Effector CD4-positive, alpha-beta T cell (primary cell): ENCODE measurements at places on chromosomes 2 and 18.

- DNase-seq, result no peak
Observed at GRCh38 chr2:78721355-78722033, 304.0 kb upstream of the REG3G start.

DNA sequence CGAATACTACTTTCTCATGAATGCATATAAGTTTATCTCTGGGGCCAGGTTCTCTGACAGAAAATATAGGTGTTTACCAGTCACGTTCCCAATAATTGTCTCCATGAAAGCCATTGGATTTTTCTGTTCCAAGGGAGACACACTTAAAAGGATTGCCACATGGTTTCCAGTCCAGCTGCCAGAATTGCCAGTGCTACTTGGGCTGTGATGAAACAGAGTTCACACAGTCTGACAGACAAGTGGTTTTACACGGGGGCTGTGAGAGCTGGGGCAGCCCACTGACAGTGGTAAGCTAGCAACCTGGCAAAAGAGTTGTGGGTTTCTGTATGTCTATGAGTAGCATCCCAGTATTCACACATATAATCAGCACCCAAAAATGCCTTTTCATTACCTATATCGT lies 27.7 kb upstream of the ATRAID start:
- no peak for DNase-seq

DNA sequence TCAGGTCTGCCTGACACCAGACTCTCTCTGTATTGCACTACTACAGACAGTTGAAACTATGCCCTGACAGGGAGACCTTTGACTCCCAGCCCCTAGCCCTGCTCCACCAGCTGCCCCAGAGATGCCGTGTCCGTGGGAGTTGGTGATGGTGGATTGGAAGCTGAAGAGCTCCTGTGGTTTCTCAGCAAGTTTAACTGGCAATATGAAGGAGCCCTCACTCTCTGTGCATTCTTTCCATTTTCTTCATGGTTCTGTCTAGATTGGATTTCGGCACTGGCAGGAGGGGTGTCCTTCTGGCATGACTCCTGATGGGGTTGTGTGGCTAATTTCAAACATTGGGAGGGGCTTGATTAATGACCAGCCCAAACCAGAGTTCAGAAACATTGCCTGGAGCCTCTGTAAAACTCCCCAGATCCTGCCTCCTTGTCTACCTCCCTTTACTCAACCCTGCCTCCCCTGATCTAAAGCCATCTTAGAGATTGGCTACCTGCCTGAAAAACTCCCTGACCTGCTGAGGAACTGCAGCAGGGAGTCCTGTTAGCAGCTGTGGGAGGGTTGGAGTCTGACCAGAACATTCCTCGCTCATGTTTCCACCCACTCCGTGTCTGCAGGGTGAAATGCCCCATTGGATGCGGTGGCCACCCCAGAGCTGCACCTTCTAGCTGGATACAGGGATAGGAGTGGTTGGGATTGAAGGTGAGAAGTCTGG lies 206.9 kb upstream of the SPRED2 start:
- DNase-seq, result no peak

DNA sequence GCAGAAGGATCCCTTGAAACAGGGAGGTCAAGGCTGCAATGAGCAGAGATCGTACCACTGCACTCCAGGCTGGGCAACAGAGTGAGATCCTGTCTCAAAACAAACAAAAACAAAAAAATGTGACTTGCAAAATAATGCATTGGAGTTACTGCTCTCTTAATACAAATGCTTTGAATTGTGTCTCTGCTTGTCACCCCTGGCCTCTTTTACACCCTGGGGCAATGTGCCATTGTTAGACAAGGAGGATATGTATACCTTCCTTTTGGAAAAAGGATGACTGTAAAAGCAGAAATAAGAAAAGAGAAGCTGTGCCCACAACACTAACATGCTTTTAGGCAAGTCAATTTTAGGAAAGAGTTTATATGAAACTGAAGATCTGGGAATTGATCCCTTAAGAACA lies 20.8 kb upstream of the C2orf74 start:
- no peak for DNase-seq

- DNase-seq, result peak; percentile 2
Observed at GRCh38 chr2:175690113-175690837, 311.8 kb downstream of the LNPK start.

DNA sequence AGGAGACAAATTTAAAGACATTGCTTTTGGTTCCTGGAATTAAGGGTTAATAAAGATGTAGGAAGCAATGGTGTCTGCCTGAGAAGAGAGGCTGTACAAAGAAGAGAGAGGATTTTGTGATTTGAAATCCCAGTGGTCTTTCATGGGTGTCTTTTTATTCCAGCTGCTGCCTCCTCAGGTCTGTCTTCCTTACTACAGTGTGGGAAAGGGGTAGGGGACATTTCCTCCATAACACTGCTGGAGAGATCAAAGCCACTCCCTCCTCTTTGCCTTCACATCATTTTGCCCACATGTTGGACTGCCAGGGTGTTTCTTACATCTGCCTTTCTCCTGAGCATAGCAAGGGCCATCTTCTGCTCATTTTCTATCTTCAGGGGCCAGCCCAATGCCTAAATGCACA lies 348.5 kb downstream of the EN1 start:
- no peak for DNase-seq

DNA sequence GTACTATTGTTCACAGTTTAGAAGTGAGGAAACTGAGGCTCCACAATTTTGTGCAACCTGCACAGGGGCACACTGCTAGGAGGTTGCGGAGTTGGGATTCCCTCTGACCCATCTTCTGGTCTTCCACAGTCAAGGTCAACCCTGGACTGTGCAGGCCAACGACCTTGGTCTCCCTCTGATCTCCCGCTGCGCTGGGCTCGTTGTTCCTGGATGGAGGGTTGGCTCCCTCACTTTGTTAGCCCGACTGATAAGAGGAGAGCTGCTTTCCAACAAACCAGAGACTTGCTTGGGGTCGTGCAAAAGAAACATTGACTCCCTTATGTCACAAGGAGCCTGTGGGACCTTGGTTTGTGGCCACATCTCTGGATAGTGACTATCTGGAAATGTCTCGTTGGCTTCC lies 187.6 kb downstream of the MYCN start:
- DNase-seq, result no peak

GRCh38 chr2:19879120-19879519 lies 22.7 kb downstream of the TTC32 start:
- no peak for DNase-seq

GRCh38 chr2:75632091-75632701 lies 14.4 kb upstream of the MRPL19 start:
- DNase-seq, result no peak

DNA sequence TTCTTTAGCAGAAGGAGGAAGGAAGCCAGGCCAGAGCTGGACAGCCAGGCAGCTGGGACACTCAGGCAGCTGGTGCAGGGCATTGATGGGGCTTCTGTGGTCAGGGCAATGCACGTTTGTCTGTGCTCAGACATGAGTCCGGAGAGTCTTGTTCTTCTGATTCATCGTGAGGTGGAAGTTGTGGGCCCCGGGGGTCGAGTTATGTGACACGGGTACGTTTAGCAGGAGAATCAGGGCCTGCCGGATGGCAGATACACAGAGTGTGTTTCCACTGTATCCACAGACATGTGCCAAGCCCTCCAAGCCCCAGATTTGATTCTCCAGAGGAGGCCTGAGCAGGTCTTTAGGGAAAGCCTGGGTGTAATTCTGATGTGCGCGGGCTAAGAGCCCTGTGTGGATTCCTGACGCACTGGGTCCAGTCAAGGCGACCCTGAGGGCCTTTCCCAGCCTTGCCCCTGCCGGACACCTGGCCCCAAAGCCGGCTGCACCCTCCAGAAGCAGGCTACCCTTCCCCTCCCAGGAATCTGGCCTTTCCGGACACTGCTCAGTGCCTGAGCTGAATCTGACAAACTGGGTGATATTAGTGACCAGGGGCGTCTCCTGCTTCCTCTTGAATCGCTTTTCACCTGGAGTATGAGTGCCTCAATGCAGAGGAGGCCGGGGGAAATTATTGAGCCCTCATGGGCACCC lies 10.1 kb downstream of the ARHGEF4 start:
- DNase-seq, result no peak

DNA sequence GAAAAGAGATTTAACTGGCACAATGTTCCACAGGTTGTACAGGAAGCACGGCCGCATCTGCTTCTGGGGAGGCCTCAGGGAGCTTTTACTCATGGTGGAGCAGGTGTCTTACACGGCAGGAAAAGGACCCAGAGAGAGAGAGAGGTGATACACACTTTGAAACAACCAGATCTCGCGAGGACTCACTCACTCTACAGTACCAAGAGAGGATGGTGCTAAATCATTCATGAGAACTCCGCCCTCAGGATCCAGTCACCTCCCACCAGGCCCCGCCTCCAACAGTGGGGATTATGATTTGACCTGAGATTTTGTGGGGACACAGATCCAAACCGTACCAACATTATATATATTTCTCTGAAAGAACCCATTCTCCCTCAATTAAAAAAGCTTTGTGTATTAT lies 79.7 kb upstream of the DOCK10 start:
- DNase-seq, result no peak

DNA sequence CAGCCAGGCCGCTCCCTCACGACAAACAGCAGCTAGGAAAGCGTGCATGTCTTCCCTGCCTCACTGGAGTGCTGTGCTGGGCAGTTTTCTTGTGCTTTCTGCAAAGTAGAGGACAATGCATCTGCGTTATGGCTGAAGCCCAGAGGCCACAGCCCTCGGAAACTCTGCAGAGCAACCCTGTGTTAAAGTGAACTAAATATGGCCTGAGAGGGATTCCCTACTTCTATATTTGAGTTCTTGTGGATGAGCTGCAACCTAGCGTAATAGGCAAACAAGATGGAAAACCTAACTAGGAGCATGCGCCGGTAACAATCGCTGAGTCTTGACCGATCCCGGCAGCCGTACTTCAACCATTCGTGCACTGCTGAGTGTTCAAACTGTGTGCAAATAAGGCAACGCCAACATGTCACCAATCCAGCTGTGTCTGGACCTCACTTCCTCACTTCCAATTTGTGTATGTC lies 471.9 kb upstream of the HS6ST1 start:
- no peak for DNase-seq

GRCh38 chr2:47833516-47833968 lies 50.6 kb downstream of the MSH6 start:
- no peak for DNase-seq

DNA sequence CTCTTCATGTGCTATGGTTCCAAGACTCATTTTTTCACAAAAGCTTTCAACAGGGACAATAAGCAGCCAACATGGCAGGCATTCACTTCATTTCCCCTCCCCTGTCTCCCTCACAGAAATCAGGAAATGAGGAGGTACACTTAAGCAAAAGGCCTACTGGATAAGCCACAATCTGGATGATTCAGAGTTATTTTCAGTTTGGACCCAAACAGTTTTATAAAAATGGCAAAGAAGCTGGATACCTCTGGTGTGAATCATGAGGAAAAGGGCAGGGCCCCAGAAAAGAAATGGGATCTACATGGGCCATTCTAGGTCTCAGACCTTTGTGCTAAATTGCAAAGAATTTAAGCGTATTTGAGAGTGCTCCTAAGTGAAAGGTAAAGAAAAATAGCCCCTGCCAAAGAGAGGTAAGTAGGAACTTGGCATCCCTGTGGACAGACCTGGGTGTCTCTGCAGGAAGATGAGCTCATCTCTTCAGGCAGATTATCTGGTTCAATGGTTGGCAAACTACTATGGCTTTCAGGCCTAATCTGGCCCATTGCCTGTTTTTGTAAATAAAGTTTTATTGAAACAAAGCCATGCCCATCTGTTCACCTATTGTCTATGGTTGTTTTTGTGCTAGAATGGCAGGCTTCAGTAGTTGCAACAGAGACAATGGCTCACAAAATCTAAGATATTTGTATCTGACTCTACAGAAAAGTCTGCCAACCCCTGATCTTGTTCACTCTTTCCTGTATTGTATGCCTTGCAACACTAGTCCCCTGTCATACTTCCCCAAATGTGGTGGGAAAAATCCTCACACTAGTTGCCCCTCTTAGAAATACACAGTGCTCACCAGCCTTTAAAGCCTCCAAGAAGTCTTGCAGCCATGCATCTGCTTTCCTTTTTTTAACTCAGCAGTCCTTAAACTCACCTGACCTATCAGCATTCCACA lies 315.0 kb downstream of the ALK start:
- no peak for DNase-seq

GRCh38 chr2:200871151-200871550 lies 6.7 kb upstream of the CLK1 start:
- DNase-seq, result no peak

DNA sequence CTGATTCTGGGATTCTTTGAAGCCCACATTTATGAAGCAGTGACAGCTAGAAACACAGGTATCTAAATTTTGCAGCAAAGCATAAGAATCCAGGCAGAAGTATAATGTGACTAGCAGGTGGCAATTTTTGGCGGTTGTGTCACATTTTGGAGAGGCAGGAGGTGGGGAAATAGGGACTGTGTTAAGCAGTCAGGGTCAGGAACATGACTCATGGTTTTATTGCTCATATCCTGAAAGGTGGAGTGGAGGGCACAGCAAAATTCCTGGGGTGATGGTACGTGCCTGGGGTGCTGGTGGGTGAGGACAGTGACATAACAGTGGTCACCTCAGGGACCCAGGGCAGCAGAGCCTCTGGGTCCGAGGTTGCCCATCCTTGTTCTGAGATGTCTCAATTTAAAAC lies 63.5 kb upstream of the TTN start:
- DNase-seq, result no peak
